Dorsolateral prefrontal cortex (tissue), 122 donors: ENCODE measurements at places on chromosomes 3 and 15.

- DNase-seq = no peak
These were observed 598.3 kb downstream of the SI start for GRCh38 chr3:164479978-164480377.

DNA sequence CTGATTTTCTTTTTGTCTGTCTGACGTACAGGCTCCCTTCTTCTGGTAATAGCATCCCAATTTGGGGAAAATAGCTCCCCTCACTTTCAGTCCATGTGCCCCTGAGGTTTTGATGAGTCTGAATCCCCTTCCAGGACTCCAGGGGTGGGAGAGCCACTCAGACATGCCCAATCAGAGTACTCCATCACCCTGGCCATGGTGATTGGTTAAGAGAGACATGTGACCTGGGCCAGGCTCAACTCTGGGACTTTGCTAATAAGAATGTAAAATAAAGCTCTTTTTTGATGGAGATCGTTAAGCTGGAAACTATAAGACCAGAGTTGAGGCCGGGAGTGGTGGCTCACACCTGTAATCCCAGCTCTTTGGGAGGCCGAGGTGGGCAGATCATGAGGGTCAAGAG, 9.2 kb upstream of the MEF2A start:
- DNase-seq = no peak

GRCh38 chr3:52231502-52232278, 6.2 kb upstream of the TLR9 start:
- DNase-seq = peak; percentile 70

DNA sequence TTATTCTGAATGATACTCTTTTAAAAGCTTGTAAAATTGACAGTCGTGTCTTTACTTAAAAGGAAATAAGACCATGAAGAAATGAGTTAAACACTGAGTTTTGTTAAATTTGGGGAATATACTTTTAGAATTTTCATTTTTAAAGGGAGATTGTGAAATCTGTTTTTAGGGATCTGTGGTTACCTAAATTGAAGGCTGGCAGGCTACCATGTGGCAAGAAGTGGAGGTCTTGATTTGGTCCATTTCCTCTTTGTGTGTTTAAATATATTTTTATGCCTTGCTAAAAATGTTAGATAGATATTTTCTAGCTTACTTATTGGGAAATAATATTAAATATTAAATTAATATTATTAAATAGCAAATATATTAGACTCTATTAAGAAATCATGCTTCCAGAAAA, 36.6 kb upstream of the SLC22A13 start:
- DNase-seq = no peak

DNA sequence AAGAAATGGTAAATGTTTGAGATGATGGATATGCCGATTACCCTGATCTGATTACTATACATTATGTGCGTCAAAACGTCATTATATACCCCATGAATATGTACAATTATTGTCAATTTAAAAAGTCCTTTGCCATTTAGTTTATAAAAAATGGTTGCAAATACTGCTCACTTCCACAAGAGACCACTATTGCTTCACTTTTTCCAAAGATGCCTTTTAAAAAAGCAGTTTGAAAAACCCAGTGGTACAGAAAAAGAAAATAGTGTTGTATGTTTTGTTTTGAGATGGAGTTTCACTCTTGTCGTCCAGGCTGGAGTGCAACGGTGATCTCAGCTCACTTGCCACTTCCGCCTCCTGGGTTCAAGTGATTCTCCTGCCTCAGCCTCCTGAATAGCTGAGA, 39.3 kb downstream of the EDEM1 start:
- no peak for DNase-seq

DNA sequence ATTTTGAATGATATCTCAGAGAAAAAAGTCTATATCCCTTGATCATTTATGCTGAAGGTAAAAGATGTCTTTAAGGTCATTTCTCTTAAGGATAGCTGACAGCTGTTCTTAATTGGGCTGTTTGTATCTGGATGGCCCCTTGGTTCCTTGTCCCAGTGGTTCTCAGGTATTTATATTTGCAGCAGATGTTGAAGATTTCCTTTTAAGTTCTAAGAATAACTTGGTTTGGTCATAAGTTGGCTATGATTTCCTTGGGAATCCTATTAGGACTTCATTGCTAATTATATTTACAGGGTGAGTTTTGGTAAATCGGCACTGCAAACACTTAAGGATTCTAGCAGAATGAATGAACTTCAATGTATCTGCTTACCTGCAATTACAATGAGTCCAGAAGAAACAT, 460.4 kb upstream of the SGO1 start:
- DNase-seq = no peak

DNA sequence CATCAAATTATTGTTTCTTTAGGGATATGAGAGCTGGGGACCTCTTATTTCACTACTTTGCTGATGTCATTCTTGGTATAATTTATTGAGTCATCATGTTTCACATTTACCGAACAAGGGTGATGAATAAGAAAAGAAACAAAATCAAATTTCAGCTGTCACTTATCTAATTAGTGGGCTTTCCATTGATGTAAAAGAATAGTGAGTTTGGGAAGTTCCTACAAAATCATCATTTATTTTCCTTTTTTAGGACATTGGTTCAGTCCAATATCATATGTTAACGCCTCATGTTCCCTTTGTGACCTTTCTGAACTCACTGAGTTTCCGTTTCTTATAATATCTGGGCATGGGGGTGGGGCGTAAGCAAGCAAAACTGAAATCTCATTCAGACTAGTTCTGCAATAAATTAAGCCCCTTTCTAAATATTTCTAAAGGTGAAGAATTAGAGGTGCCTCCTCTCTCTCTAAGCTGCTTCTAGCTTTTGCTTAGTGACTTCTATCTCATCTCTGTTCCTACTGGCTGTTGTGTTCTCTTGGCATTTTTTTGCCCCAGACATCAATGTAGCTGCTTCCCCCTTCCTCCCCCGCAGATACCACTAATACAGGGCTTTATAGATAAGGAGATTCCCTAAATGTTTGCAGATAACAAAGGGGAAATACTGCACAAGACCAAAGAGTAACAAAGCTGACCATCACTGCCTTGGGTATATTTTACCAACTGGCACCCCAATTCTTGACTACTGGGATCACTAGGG, 238.0 kb upstream of the CTNNB1 start:
- no peak for DNase-seq

DNA sequence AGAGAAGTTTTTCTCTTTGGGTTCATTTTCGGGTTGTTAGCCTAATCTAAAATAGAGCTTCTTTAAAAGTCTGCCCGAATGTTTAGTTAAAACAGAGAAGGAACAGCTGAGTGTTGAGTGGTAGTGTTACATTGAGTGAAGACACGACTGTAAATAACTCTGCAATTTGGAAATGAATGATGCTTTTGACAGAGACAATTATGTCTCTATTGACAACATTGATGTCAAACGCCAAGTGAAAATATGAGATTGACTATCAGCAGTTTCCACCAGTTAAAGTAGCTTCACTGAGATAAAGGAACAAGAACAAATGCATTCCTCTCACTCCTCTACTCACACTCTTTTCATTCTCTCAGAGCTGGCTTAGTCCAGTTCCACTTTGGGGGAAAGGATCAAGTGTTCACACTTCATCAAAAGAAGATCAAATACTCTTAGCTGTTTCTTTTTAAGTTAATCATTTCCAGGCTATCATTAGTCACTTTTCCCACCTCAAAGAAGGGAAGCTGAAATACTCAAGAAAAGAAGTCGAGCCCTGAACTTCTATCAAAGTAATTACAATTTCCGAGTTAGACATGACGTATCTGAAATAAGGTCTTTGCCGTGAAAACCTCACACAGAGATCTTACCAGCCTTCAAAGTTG, 399.1 kb upstream of the DPH6 start:
- no peak for DNase-seq

- no peak for DNase-seq
These were observed 3.7 kb downstream of the ABTB1 start for GRCh38 chr3:127676456-127676855.

DNA sequence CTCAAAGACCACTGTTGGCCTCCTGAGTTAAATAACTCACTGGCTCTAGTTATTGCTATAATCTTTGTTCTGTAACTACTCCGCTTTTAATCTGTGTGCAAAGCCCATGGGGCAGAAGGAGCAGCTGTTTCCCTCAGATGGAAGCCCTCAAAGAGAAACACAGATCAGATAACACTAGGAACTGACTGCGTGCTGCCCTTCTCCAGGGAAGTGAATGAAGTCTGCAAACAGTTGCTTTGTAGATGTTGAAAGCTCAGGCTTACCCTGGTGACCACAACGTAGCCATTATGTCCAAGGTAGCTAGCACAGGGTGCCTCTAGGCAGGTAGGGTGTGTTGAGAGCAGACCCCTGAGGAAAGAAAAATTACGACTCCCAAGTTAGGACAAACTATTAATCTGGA, 152.3 kb upstream of the STAC start:
- DNase-seq = no peak

GRCh38 chr15:72276326-72276700, 4.0 kb upstream of the PARP6 start:
- no peak for DNase-seq
